MV-4-11 (cell line): ENCODE measurements at places on chromosomes 6 and 20.

DNA sequence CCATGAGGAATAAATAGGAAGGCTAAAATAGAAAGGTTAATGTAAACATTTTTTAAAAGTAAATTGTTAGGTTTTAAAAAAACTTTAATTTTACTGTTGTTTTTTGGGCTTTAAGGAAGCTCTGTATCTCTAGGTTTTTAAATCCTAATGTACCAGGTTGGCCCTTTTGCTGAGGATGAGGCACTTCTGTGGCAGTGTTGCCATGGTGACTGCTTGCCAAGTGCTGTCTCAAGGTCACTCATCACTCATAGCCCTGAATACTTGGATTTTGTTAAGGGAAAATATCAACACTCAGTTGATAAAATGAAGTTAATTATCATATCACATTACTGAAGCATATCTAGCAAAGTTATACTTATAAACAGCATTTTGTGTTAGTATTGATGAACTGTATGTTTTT is 50.2 kb downstream of the NCOA3 start:
- no peak for DNase-seq

DNA sequence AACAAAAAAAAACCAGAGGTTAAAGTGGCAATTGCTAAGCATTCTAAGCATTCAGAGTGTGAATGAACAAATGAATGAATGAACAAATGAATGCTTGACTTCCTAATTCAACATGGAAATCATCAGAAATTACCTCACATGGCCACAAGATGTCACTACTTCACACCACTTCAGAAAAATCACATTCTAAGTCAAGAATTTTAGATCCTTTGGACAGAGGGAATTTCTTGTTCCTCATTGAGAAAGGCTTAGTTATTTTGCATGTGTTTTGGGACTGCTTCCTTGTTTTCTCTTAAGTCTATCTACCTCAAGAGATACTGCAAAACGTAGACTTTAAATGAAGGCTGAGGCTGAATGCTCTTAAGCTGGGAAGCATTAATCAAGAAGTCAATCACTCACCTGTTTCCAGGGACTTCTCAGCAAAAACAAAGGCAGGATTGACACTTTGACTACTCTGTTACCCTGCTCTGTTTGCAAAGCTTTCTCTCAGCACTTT is 120.2 kb downstream of the MBOAT1 start:
- DNase-seq, result peak; percentile 78

DNA sequence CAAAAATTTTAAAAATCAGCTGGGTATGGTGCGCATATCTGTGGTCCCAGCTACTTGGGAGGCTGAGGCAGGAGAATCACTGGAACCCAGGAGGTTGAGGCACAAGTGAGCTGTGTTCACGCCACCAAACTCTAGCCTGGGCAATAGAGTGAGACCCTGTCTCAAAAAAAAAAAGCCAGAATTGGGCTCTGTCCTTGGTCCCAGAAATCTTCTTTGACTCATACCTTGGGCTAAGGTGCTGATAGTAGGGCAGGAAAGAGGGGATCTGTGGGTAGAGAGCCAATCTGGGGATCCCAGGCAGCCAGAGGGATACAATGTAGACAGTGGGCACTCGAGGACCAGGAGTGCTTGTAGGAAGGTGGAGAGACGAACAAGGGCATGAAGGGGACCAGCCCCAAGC is 13.3 kb downstream of the ETV7 start:
- no peak for DNase-seq

GRCh38 chr20:45104786-45105185 is 3.9 kb upstream of the KCNS1 start:
- DNase-seq, result peak; percentile 78

GRCh38 chr6:118696271-118696670 is 44.9 kb upstream of the CEP85L start:
- DNase-seq, result no peak

GRCh38 chr6:116106146-116106545 is 5.5 kb downstream of the NT5DC1 start:
- no peak for DNase-seq

GRCh38 chr6:158040051-158040803 is 58.6 kb downstream of the SYNJ2 start:
- peak; percentile 64 for DNase-seq

DNA sequence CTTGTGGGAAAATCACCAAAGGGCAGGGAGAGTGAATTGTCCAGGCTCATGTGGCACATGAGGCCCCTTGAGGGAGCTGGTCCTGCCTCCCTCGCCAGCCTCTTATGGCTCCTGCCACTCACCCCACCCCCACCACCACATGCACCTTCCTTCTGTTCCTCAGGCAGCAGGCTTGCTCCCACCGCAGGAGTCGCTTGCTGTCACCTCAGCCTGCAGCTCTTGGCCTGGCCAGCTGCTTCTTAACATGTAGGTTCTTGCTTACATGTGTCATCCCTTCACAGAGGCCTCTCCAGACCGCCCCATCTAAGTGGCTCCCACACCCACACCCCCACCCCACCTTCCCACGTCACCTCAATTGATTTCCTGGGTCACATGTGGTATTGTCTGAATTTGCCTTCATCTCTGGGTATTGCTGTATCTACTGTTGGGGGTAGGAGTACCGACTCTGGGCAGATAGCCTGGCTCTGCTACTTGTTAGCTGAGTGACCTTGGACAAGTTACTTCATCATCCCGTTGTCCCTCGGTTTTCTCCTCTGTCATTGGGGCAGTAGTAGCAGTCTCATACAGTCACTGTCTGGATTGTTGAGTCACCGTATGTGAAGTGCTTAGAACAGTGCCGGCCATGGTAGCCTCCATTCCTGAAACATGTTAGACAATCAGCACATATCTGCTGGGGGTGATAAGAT is 41.7 kb downstream of the SLC9A8 start:
- DNase-seq, result no peak

- DNase-seq, result no peak
Observed at GRCh38 chr6:109051301-109052017, 43.2 kb downstream of the SESN1 start.

- no peak for DNase-seq
Observed at GRCh38 chr6:80967609-80968008, 784.9 kb downstream of the TENT5A start.

DNA sequence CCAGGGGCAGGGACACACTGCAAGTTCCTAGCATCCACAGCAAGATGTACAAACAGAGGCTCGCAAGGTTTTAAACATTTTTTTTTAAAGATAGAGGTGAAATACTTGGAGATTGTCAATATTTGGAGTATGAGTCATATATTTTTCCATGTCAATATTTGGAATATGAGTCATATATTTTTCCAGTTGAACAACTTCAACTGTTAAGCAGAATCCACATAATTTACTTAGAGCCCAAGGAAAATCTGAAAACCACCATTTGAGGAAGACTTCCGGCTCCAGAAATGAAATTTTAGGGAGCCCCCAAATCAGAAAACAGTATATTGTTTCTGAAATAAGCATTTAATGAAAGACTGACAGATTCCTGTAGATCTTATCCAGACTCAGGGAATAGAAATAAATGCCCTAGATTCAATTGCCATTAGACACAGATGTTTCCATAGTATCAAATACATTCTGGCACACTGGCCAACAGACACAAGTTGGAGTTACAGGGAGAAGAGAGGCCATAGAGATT is 51.6 kb upstream of the FAM184A start:
- no peak for DNase-seq

DNA sequence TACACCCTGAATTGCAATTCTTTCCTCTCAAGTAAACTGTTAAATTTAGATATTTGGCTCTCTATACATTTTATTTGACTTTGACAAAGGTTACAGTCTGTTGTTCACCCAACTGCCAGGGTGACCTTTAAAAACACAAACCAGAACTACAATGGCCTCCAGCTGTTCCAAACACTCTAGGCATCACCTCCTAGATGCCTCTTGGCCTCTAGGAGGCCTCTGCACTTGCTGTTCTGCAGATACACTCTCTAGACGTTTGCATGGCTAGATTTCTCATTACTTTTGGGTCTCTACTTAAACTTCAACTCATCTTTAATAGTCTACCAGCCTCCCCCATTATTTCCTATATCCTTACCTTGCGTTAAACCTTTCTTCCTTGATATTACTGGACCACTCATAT is 102.8 kb upstream of the BEND3 start:
- no peak for DNase-seq

DNA sequence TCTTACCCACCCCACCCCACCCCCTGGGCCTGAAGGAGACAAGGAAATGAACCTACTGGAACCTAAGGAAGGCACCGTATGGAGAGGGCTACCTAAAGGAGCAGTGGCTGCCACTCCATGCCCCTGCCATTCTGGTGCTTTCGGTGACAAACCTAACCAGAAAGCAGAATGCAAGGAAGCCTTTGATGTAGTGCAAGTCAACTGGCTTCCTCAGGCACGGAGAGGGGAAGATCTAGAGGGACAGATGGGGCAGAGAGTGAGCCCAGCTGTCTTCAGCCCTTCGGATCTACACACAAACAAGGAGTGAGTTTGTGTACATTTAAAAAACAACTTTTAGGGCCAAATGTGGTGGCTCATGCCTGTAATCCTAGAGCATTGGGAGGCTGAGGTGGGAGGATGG is 39.5 kb downstream of the PPP1R16B start:
- DNase-seq, result no peak

- DNase-seq, result no peak
Observed at GRCh38 chr20:58056921-58057686, 171.3 kb downstream of the ANKRD60 start.

DNA sequence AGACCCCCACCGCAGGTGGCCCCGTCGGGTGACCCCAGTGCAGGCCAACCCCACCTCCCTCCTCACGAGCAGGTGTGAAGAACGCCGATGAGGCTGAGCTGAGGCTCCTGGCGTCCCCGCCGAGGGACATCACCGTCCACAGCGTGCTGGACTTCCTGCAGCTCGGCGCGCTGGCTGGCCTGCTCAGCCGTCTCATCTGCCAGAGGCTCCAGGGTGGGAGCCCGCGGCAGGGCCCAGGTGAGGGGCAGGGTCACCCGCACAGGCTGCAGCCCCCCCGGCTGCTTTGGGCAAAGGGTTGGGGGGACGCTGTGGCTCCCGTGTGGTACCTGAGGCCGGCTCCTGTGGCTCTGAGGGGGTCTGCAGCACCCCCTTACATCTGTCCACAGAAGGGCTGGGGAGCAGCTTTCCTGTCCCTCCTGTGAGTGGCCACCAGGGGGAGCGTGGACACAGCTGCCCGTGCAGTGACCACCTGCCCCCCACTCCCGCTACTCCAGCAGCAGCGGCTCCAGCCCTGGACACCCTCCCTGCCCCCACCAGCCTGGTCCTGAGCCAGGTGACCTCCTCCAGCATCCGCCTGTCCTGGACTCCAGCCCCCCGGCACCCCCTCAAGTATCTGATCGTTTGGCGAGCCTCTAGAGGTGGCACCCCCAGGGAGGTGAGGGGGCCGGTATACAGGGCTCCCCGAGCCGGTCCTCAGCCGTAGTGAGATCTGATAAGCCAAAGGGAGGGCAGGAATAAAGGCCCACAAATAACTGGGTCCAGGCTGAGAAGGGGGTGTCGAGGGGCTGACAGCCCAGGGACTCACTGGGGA is 16.5 kb downstream of the COL20A1 start:
- no peak for DNase-seq

DNA sequence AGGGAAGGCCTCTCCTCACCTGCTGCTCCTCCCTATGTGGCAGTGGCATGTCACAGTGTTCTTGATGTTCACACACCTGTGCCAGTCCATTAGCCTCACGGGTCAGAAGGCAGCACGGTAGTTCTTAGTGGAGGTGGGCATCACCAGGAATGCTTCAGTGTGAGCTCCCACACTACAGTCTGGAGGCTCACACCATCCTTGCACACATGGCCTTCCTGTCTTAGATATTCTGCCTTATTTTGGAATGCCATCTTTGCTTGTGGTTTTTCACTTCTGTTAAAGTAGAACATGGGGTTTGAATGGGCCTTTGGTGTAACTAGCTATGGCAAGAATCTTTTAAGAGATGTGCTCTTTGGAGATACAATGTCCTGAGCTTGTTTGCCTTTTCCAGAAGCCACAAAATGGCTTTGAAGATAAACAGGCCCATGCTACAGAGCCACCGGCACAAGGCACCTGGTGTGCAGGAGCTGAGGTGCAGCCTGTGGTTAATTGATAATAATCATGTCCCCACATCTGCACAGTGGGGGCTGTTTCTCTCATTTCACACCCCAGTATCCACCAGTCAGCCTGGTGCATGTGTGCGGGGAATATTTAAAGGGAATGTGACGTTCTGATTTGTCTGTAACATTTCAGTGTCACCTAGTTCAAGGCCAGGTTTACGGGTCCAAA is 3.2 kb upstream of the SLC17A9 start:
- peak; percentile 45 for DNase-seq

DNA sequence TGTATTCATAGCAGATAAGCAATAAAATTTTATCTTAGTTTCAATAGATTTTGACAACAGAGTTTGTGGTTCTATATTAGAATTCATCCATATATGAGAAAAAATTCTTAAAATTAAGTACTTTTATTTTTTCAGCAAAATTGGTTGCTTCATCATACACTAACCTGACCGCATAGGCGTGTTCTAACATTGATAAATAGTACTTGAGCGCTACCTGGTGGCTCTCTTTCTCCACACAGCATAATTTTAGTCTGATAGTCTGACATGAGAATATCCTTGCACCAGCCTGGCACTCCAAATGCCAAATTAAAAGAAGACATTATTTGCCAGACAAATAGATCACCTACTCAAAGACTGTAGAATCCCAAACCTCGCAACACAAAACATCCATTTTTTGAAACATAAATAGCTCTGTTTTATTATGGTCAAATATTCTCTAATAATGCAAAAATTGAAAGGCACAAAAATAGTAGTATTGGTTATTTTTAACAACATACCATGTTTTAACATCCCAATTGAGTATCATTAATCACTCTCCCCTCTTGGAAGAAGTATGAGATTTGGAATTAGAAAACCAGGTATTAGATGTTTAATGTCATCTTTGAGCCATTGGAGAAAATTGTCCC is 33.0 kb upstream of the FILIP1 start:
- DNase-seq, result peak; percentile 64

DNA sequence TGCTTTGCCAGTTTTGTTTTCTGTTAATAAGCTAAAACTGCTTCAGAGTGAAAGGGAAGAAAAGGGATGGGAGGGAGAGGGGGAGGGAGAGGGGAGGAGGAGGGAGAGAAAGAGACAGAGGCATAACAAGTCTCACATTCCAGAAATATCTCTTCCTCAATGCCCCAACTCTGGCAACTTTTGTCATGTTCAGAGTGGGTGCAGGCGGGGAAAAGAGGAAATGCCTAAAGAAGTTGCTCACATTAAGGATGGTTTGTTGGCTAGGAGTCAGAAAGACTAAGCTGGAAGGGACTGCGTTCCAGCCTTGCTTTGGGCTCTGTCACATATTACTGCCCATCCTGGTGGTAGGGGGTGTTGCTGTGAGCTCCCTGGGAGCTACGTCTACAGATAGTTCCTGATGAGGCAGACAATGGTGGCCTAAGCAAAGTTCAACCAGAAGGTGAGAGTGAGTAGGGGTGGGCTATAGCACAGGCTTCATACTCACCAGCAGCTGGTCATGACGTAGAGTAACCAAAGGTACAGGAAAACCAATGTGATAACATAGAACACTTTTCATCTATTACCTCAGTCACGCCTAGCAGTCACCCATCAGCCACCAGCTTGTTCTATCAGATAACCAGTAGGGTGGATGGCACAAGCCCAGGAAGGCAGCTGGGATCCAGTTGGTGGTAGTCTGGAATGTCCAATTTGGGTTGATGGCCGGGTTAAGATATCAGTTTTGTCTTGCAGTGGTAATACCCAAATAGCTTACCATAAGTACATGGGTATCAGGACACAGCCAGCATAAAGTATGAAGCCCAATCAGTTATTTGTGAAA is 2.1 kb downstream of the TSPYL4 start:
- no peak for DNase-seq

- no peak for DNase-seq
Observed at GRCh38 chr6:11616200-11616611, 78.7 kb downstream of the TMEM170B start.
